Stimulated activated CD4-positive, alpha-beta T cell treated with anti-CD3 and anti-CD28 coated beads, Interleukin-4, amount 100 ng/mL, for 1 hour (primary cell): ENCODE measurements at places on chromosomes 3 and 15.

GRCh38 chr15:52496776-52497470, 31.8 kb downstream of the MYO5A start:
- peak; percentile 51 for DNase-seq

DNA sequence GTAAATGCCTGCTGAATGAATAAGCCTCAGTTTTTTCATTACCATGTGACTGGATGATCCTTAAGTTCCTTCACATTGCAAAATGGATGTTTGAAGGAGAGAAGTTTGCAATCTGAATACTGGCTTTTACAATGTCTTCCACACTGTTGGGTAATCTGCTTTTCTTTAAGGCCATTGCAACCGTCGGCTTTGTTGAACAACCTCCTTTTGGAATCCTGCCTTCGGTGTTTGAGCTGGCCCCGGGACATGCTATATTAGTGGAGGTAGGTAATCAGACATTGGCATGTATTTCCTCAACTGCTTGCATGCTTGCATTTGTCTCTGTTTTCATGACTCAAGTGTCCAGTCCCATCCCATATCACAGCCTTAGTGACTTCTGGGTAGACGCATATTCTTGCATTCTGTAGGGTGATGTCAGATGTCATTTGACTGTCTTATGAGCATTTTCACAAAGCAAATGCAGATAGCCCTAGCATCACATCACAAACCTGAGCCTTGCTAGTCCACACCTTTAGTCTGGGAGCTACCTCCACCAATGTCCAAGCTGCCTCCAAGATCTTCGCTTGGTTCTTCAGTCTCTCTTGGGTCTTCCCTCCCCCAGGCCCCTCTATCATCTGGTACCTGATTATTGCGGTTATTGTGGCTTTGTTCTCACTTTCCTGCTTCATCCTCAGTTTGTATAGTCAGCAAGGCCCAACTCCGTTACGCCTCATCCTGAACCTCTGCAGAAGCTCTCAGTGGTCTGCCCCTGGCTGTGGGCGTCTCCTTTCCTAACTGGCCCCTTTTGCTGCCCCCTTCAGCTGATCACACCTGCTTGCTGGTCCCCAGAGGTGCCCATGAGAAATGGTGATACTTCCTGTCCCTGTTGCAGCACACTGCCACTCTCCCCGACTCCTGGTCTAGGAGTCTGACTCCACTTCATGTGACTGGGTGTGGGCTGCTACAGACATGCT, 48.5 kb downstream of the ACAA1 start:
- no peak for DNase-seq

- no peak for DNase-seq
Measured at GRCh38 chr3:168121184-168122017, 25.7 kb upstream of the GOLIM4 start.

GRCh38 chr3:107988460-107989175, 102.2 kb downstream of the CD47 start:
- DNase-seq = no peak

DNA sequence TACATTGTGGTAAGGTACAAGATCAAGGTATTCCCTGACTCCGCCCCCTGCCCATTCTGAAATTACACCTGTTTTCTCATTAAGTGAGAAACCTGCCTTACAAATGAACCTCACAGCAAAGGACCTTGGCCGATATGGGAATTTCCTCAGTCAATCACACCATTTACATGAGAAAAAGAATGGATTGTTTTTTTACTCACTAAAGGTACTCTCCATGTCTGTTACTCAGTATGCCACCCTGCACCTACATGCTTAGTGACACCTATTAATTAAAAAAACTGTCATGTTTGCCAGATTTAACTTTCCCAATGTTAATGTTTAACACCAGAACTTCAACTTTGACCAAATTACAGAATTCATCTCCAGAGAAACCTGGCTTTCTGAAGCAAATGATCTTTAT, 62.0 kb downstream of the ESYT3 start:
- no peak for DNase-seq

GRCh38 chr3:195834675-195835583, 23.2 kb upstream of the MUC4 start:
- DNase-seq = no peak

GRCh38 chr3:71873093-71873611, 88.2 kb upstream of the PROK2 start:
- DNase-seq = no peak

DNA sequence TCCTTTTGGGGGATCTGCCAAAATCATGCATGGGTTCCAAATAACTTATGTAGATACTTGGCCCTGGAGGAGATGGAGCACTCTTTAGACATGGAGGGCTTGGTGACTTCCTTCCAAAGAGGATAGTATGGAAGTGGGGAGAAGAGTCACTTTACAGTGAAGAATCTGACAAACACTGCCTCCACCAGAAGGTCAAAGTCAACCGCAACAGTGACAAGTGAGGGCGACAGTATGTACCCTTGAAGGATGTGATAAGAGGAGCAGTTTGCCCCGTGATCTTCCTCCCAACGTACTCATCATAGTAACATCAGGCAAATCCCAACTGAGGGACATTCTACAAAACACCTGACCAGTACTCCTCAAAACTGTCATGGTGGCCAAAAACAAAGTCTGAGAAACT, 62.0 kb downstream of the LMCD1 start:
- DNase-seq = no peak

GRCh38 chr15:68334661-68335124, 57.1 kb downstream of the FEM1B start:
- DNase-seq = no peak

- DNase-seq = no peak
Measured at GRCh38 chr3:37255990-37256308, 81.6 kb upstream of the LRRFIP2 start.

DNA sequence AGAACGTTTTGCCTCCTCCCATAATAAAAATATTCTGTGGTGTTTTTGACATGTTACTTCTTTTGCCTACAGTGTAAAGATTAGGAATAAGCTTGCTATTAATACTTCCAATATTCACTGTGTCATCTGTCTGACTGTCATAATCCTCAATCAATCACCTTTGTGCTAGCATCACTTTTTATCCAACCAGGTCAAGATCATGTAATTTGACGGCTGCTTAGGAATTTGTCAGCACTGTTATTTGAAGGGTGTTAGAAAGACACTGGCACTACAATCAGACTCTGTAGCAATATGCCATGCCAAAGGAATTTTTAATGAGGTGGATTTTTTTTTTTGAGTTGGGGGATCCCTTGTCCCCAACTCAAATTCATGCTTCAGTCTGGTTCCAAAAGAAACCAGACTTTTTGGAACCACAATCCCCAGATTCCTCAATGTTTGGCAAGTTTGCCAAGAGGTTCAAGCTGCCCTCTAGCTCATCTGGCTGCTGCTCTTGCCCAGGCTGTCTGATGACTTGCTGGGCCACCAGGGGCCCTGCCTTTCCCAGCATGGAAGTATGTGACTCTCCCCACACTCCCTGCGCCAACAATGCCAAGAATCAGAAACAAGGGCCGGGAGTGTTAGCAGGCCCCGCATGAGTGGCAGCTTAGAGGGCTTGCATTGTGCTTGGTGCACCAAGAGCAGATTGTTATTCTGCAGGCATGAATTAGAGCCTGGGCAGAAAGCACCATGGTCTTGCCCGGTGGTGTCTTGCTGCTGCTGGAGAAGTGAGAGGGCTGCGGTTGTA, 58.6 kb upstream of the TSC22D2 start:
- no peak for DNase-seq

DNA sequence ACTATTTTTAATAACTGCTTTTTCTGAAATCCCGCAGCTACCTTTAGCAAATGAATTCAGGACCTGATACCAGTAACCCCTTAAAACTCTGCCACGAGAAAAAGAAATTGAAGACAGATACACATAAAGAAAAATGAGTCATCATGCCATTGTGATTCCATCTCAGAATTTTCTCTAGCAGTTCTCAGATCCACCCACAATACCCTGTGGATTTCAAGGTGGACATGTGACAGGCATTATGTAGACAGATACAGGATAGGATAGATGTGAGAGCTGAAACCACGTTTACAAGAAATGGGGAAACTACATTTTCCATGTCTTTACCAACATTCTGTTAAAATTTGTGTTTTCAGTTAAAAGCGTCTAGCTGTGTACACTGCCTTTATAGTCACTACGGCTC, 291.9 kb upstream of the NR2F2 start:
- DNase-seq = no peak

GRCh38 chr15:38954090-38954489, 389.5 kb upstream of the RASGRP1 start:
- no peak for DNase-seq

GRCh38 chr3:112001526-112001925, 2.8 kb downstream of the TAGLN3 start:
- no peak for DNase-seq

DNA sequence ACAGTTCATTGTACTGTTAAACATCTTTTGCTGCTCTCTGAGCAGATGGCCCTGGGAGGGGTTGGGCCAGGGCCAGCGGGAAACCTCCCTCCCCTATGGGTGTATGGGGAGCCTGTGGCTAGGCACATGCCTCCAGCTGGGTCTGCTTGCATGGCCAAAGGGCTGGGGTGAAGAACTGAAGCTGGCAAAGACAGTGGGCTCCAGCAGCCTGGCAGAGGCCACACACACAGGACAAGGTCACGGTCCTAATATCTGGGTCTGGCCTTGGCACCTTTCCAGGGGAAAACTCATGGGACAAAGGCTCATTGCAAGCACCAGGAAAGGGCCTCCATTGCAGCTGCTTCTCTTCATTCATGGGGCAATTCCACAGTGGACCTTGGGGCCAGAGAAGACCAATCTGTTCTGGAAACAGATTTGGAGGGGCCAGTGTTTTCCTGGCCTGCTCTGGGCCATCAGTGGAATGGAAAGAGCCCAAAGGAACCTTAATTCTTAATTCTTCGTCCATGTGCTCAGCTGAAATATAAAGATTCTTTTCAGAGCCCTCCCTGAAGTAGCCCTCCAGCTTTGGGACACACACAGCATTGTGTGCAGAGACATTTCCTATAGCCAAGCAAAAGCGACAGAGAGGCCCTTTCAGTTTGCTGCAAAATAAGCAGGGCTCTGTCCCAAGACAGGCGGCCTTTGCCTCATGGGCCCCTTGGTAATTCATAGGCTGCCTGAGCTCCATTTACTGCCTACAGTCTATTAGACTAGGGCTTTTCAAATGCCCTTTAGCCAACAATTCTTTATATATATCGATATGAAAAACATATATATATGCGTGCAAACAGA, 11.3 kb upstream of the LIMD1 start:
- no peak for DNase-seq

- no peak for DNase-seq
Measured at GRCh38 chr3:51397392-51397791, 6.3 kb downstream of the RBM15B start.

GRCh38 chr15:99508852-99509251, 56.9 kb upstream of the MEF2A start:
- DNase-seq = no peak

DNA sequence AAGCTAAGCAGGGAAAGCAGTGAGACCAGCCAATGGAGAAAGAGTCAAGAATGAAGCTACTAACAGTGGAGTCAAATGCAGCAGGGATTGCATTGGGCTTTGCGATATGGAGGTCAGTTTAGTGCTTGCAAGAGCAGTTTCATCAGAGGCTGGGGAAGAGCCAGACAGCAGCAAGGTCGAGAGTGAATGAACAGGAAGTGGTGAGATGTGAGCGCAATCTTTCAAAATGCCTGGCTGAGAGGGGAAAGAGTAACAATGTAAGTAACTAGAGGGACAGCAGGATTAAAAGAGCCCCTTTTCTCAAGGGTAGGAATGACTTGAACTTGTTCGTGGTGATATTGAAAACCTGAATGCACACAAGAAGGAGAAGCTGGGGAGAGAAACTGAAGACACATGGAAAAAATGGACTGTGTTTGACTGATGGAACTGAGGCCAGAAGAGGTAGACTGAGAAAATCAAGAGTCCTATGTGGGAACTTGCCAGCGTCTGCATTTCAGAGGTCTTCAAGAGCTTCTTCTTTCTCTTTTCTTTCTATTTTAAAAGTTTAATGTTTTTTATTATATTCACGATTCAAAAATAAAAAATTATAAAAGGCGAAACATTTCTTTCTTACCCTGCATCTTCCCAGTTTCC, 30.6 kb upstream of the GPR160 start:
- DNase-seq = no peak

GRCh38 chr3:21668012-21668411, 83.0 kb downstream of the ZNF385D start:
- no peak for DNase-seq

DNA sequence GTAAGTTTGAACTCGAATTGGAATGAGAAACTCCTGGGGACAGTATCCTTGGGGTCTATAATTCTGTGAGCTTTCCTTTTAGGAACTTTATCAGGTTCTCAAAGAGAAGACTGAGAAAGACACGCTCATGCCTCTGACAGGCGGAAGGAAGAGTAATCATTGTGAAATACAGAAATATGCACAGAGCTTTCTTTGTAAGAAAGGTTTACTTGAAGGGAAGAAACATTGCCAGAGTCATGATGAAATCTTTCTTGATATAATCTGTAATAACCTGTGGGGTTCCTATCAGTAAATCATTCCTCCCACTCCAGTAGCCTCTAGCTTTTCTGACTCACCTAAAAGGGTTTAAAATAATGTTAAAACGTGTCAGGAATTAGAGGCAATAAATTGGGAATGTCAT, 83.6 kb upstream of the CCDC39 start:
- no peak for DNase-seq

- DNase-seq = no peak
Measured at GRCh38 chr3:45253316-45253715, 27.2 kb upstream of the TMEM158 start.

- no peak for DNase-seq
Measured at GRCh38 chr15:49876401-49877038, 242.5 kb downstream of the ATP8B4 start.

DNA sequence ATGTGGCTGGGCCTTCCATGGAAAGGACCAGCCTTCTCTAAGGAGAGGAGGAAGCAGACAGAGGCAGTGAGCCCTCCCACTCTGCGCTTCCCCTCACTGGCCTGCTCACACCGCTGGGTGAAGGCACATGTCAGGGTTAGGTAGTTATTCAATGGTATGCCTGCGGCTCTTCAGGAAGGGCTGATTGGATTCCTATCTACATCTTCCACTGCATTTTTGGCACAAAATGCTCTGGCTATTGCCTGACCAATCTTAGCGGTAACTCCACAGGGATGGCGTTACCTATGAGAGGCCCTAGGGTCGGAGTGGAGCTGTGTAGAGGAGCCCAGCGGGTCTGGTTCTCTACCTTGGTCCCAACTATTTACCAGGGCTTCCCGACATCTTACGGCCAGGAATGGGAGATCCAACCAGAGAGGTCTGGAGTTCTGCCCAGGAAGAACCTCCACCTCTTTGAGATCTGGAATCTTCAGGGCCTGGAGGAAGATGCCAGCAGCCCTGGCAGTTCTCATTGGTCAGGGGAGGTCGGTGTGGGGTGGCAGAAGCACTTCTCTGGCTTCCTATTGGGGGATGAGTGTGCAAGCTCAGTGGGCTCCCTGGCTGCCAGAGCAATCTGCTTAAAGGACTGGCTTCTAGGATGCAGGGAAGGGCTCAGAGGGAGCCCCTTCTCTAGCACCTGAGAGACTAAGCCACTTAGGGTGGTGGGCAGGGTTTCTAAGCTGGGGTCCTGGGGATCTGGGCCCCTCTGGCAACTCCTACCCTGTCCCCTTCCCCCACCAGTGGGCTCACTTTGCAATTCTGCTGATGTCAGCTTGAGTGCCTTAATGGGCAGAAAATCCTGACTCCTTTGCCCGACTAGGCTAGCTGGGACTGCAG, 24.3 kb downstream of the SNX33 start:
- DNase-seq = no peak

- no peak for DNase-seq
Measured at GRCh38 chr3:170050753-170051152, 13.0 kb downstream of the GPR160 start.

GRCh38 chr3:25507811-25508210, 79.7 kb downstream of the RARB start:
- DNase-seq = no peak

GRCh38 chr3:10594915-10595314, 89.5 kb upstream of the ATP2B2 start:
- DNase-seq = peak; percentile 34

- no peak for DNase-seq
Measured at GRCh38 chr15:72011302-72011942, 106.5 kb downstream of the MYO9A start.
